Uterus (tissue), 4 donors: ENCODE measurements at places on chromosomes 4 and X. TPM values are rescaled to one million over a fixed set of nuclear protein-coding genes. Genes with fewer than 3 reads are reported as not detected.
A peak's percentile ranks its signal among the peaks of the same experiment; 100 is the strongest.

DNA sequence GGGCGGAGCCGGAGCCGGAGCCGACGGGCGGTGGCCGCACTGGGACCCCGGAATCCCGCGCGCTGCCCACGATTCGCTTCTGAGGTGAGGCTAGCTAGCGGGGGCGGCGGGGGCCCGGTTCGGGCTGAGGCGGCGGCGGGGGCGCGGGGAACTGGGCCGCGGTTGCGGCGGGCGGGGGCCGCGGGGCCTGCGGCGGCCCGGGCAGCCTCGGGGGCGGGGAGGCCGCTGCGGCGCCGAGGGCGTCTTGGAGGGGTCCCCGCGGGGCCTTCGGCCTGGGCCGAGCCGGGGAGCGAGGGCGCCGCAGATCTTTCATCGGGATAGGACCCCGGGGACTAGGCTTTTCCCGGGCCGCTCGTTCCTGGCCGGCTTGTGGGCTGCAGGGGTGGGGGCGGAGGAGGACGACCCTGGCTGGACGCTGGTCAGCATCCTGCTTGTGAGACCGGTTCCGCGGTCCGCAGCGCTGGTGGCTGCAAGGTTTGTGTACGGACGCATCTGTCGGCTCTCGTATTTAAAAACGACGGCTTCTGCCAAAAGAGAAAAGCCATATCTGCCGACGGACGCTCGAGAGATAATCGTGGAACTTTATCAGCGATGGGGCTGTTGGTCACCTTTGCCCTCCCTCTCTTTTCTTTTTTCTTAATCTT lies 419 bp downstream of the ADD1 start:
- peak overlapping the region; percentile 88 for H3K27ac ChIP-seq
- H3K4me1 ChIP-seq, result peaks cover 9% of the 10 kb centered on the region
- no peaks in the 10 kb centered on the region for H3K36me3 ChIP-seq
- H3K4me3 ChIP-seq, result peak overlapping the region; percentile 75

GRCh38 chrX:32852203-32852602 lies 359.1 kb downstream of the DMD start:
- no peak overlapping the region for H3K27ac ChIP-seq
- no peak overlapping the region for H3K4me3 ChIP-seq
- no peaks in the 10 kb centered on the region for H3K27me3 ChIP-seq
- no peaks in the 10 kb centered on the region for H3K36me3 ChIP-seq

MTNR1A gene
- total RNA-seq, result not detected

DNA sequence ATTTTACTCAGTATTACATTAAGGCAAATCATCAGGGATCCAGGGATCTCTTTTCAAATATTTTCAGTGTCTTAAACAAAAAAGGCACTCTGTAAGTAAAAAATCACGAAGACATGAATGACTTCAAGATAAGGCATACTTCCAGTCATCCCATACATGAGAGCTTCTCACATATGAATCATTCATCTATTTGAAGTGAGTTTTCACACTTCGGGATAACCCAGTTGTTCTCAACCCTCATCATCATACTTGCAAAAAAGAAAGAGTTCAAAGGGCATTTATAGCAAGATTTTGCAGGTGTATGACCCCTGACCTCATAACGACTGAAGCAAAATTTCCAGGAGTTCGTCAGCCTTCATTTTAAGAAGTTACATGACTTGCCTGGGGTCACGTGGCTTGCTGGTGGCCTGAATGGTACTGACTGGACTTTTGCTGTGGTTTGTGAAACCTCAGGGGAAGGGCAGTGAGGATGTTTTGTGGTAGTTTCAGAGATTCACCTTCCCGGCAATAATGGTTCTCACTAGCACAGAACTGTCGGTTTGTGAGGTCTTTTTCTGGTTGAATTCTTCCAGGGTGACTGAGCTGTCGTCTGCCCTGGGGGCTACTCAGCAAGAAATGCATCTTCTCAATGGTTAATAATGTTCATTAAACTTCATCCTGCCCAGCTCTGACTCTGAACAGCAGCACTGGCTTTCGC lies 115.8 kb upstream of the SHISA3 start:
- H3K36me3 ChIP-seq, result no peaks in the 10 kb centered on the region
- no peaks in the 10 kb centered on the region for H3K27me3 ChIP-seq
- H3K4me1 ChIP-seq, result no peaks in the 10 kb centered on the region
- no peak overlapping the region for H3K27ac ChIP-seq
- no peak for DNase-seq

- H3K27me3 ChIP-seq, result no peaks in the 10 kb centered on the region
- H3K4me3 ChIP-seq, result no peak overlapping the region
- no peaks in the 10 kb centered on the region for H3K4me1 ChIP-seq
These were observed 342.6 kb downstream of the ARHGAP10 start for GRCh38 chr4:148074462-148074861.

DNA sequence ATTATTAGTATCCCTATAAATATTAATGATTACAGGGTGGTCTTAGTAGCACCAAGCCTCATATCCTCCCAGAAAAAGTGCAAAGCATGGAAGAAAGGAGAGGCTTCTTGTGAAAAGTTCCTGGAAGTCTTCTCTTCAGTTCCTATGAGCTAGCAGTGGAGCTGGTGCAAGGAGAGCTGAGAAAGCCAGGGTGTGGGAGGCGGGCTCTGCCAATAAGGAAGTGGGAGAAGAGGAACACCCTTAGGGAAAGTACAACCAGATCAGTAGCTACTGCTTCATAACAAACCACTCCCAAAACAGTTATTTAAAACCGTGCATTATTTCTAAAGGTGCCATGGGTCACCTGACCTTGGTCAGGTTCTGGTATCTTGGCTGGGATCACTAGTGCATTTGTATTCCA lies 72.4 kb downstream of the MAP9 start:
- no peak overlapping the region for H3K27ac ChIP-seq
- no peak for DNase-seq
- no peaks in the 10 kb centered on the region for H3K36me3 ChIP-seq
- no peak overlapping the region for H3K4me3 ChIP-seq

DNA sequence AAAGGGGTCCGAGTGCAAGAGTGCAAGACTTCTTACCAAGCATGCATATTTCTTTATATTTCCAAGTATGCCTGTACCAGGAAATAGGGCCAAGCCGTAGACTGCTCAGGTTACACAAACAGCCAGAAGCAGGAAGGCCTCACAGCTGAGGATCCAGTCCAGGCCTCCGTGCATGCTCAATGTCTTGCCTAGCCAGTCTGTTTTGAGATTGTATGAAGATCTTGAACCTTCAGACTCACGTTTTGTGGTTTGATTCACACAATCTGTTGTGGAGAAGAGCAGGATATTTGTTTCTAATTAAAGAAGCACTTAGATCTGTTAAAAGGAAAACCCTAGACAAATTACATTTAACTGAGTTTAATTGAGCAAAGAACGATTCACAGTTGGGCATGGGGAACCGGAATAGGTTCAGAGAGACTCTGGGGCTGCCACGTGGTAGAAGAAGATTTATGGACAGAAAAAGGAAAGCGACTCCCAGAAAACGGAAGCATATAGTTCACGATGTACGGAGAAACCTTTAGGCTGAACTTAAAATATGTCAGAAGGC lies 1.2 kb downstream of the MGST2 start:
- peak overlapping the region; percentile 82 for H3K27ac ChIP-seq
- peak overlapping the region; percentile 54 for H3K4me3 ChIP-seq
- no peaks in the 10 kb centered on the region for H3K27me3 ChIP-seq
- no peaks in the 10 kb centered on the region for H3K36me3 ChIP-seq

GRCh38 chr4:124209626-124210025 lies 502.9 kb downstream of the ANKRD50 start:
- H3K27ac ChIP-seq, result no peak overlapping the region
- H3K27me3 ChIP-seq, result no peaks in the 10 kb centered on the region
- H3K36me3 ChIP-seq, result no peaks in the 10 kb centered on the region
- no peak for DNase-seq
- H3K4me1 ChIP-seq, result no peaks in the 10 kb centered on the region
- no peak overlapping the region for H3K4me3 ChIP-seq

DNA sequence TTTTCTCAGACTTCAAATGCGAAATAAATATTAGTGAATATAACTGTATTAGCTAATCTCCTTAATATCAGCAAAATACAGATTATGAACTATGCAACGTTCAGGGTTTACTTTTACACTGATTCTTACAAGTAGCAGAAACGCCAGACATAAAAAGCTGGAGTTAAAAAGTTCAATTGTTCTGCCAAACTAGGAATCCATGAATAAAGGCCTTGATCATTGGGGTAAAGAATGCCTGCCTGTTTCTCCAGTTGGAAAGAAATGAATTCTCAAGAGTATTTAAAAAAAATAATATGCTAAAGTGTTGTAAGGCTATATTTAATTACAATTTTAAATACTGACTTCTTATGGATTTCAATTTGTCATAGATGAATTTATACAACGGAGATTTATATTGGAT lies 612.2 kb downstream of the DMD start:
- H3K36me3 ChIP-seq, result no peaks in the 10 kb centered on the region
- H3K27me3 ChIP-seq, result no peaks in the 10 kb centered on the region
- H3K27ac ChIP-seq, result no peak overlapping the region
- no peak overlapping the region for H3K4me3 ChIP-seq

- no peaks in the 10 kb centered on the region for H3K36me3 ChIP-seq
- no peak overlapping the region for H3K4me3 ChIP-seq
- no peak overlapping the region for H3K27ac ChIP-seq
- DNase-seq, result no peak
These were observed 69.4 kb downstream of the KCNIP4 start for GRCh38 chr4:21879187-21879586.

TMPRSS11B gene
- not detected for total RNA-seq

DNA sequence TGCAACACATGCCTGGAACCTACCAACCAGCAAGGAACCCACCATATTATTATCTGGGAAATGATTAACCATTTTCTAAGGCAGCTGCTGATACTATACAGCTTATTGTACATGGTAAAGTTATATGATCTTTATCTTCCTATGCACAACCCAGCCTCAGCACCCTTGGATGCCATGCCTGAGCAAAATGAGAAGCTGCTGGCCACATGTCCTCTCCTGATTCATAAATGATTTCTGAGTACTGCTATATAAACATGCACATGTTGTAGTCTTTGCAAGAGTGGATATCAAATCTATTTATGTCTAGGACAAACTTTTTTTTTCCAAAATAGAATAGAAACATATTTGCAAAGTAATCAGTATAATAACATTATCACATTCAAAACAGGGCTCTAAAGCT lies 1043.6 kb downstream of the CCSER1 start:
- no peak overlapping the region for H3K27ac ChIP-seq
- H3K4me3 ChIP-seq, result no peak overlapping the region
- DNase-seq, result no peak
- H3K4me1 ChIP-seq, result no peaks in the 10 kb centered on the region
- H3K27me3 ChIP-seq, result no peaks in the 10 kb centered on the region

GRCh38 chr4:159045321-159045720 lies 57.6 kb upstream of the RAPGEF2 start:
- no peaks in the 10 kb centered on the region for H3K27me3 ChIP-seq
- H3K4me3 ChIP-seq, result no peak overlapping the region
- no peak overlapping the region for H3K27ac ChIP-seq
- DNase-seq, result no peak
- H3K36me3 ChIP-seq, result no peaks in the 10 kb centered on the region
- H3K4me1 ChIP-seq, result no peaks in the 10 kb centered on the region

- no peaks in the 10 kb centered on the region for H3K36me3 ChIP-seq
- H3K27ac ChIP-seq, result no peak overlapping the region
- no peaks in the 10 kb centered on the region for H3K27me3 ChIP-seq
- H3K4me3 ChIP-seq, result no peak overlapping the region
- DNase-seq, result no peak
These were observed 778.3 kb downstream of the RAPGEF2 start for GRCh38 chr4:159881158-159881557.
